ENCODE measurements at places on chromosomes 3 and 15.

GRCh38 chr15:63554337-63554927, 42.8 kb upstream of the FBXL22 start:
- no peak for DNase-seq

GRCh38 chr15:51245628-51246027, 92.8 kb downstream of the CYP19A1 start:
- DNase-seq, result no peak

- DNase-seq, result no peak
Observed at GRCh38 chr15:55106155-55106554, 90.6 kb downstream of the RSL24D1 start.

DNA sequence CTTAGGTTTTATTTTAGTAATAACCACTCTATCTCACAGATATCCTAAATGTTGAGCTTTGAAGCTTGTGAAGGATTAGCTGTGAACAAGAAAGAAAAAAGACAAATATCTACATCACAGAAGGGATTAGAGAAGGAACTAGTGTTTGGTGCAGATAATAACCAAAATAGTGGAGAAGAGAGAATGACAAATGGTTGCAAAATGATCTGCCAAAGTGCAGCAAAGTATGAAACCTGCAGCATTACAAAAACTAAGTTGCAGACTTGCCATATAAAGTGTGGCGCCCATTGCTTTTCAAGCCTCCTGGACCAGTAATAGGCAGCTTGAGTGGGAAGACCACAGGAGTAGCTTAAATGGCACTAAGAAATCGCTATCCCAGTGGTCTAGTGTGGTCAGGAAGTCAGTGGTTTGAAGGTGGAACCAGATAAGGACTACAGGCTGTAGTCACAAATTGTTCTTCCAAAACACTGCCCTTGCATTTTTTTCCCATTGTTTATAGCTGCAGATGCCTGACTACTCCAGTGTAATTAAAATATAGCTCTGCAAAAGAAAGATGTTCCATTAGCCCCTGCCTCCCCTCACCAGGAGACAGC, 20.7 kb downstream of the TPM1 start:
- no peak for DNase-seq

- DNase-seq, result peak; percentile 47
Observed at GRCh38 chr15:66785637-66786036, 83.6 kb downstream of the SMAD6 start.

- no peak for DNase-seq
Observed at GRCh38 chr3:111087924-111088469, 16.4 kb downstream of the NECTIN3 start.

GRCh38 chr15:35019404-35020327, 31.6 kb upstream of the ZNF770 start:
- DNase-seq, result no peak

GRCh38 chr3:124256599-124256998, 264.7 kb upstream of the ROPN1 start:
- no peak for DNase-seq

DNA sequence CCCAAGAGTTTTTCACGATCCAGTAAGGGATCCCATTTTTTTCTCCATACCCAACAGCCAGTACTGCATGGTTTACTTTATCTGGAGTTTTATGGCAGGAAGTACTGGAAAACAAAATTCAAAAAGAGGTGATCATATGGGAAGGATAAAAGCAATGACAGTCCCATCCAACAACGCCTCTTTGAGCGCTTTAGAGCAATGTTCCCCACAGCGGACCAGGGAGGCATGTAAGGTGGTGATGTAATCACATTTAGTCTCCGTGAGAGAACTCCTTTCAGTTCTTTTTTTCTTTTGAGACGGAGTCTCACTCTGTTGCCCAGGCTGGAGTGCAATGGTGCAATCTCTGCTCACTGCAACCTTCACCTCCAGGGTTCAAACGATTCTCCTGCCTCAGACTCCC, 21.8 kb downstream of the CTSH start:
- no peak for DNase-seq

DNA sequence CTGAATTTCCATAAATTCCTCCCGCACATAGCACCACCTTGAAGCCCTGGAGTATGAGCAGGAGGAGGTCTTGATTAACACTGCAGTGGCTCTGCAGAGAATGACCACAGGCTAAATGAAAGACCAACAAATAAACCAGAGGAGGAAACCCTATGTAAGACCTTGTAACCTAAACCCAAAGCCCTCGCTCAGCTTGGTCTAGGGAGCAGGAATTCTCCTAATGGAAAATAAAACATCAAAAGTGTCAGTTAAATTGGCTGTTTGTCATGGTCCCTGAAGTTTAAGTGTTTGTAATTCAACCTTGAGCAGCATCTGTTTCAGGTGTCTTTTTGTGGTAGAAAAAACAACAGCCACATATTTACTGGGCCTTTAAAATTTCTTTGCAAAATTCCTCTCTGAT, 9.2 kb upstream of the UBE2Q2 start:
- DNase-seq, result no peak

GRCh38 chr3:5974630-5975322, 787.3 kb downstream of the EDEM1 start:
- DNase-seq, result no peak

GRCh38 chr15:90603893-90604292, 74.2 kb downstream of the CRTC3 start:
- DNase-seq, result no peak

GRCh38 chr15:59313641-59314332, 58.9 kb downstream of the MYO1E start:
- DNase-seq, result no peak

DNA sequence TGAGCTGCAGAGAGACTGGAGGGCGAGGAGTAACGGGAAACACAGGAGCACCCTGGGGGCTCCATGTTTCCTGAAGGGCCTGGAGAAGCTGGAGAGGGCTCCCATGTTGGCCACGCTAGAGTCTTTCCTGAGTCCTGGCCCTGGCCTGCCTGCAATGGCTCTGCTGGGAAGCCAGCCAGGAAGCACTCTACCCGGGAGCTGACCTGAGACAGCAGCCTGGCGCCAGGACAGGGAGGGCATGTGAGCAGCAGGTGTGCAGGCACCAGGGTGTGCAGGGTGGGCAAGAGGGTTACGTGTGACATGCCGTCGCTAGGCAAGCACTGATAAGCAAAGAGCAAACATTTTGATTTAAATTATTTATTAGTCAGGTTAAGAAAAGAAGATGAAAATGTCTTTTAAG, 301.4 kb downstream of the OCA2 start:
- no peak for DNase-seq

DNA sequence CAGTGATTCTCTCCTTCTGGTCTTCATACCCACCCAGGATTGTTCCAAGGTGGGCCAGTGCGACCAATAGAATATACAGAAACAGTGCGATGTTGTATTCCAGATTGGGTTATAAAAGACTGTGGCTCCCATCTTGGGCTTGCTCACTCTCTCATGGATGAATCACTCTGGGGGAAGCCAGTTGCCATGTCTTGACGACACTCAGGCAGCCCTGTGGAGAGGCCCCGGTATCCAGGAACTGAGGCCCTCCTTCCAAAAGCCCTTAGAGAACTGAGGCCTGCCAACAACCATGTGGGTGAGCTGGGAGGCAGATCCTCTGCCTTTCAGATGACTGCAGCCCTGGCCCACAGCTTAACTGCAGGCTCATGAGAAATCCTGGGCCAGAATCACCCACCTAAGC, 57.2 kb downstream of the SH3GL3 start:
- no peak for DNase-seq

GRCh38 chr15:59035201-59035600, 47.7 kb downstream of the RNF111 start:
- no peak for DNase-seq

DNA sequence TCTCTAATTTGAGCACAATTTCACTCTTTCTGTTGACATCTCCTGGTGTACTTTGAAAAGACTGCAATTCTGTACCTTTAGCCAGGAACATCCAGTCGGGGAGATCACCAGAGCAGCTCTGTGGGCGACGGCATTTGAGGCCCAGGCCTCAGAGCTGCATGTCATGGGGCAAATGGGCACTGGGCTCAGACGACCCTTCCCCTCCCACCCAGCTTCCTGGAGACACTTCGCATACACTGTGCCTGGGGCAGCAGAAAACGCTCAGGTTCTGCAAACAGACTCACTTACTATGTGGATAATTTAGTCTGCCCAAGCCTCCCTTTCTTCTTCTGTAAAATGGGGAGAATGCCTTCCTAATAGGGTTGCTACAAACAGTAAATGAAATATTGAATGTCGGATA, 96.9 kb downstream of the HMG20A start:
- DNase-seq, result no peak

DNA sequence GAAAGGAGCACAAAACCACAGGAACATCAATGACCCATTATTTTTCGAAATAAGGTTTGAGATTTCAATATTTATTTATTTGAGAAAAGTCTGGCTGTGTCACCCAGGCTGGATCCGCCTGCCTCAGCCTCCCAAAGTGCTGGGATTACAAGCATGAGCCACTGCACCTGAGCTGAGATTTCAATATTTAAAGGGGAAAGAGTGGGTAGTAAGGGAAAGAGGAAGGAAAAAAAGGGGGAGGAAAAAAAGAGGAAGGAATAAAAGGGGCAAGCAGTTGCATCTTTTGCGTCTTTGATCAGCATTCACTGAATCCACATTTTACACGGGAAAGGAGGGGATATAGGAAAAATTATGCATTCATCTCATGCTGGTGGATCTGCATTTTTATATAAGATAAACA, 47.4 kb downstream of the ERICH6 start:
- no peak for DNase-seq

GRCh38 chr3:184481984-184482671, 79.5 kb upstream of the EPHB3 start:
- no peak for DNase-seq

- no peak for DNase-seq
Observed at GRCh38 chr3:190542846-190543245, 29.0 kb downstream of the IL1RAP start.

DNA sequence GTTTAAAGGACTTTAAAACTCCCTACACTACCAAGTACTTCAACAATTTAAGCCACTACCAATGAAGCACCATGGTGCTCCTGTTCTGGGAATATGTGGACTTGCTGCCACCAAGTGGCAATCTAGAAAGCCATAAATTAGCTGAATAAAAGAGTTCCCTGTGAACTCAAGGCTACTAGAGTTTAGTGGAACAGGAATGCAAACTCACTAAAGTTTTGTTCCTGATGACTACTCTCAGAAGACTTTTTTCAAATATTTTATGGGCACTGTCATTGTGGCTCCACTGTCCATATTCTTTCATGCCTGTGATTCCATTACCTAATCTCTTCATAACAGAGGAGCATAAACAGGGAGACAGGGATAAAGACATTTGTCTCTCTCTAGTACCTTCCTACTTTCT, 63.9 kb downstream of the TMCC1 start:
- peak; percentile 76 for DNase-seq
